T-helper 2 cell treated with Interferon-gamma antibody and Interleukin-4, amounts not matched to agents 5 μg/mL and 100 μg/mL, for 36 hours (primary cell): ENCODE measurements at places on chromosomes 16 and 17.

GRCh38 chr17:80565343-80566053 is 20.9 kb downstream of the RPTOR start:
- H3K4me3 ChIP-seq = no peak overlapping the region
- no peaks in the 10 kb centered on the region for H3K36me3 ChIP-seq
- no peaks in the 10 kb centered on the region for H3K27me3 ChIP-seq
- peaks cover 4% of the 10 kb centered on the region for H3K4me1 ChIP-seq

DNA sequence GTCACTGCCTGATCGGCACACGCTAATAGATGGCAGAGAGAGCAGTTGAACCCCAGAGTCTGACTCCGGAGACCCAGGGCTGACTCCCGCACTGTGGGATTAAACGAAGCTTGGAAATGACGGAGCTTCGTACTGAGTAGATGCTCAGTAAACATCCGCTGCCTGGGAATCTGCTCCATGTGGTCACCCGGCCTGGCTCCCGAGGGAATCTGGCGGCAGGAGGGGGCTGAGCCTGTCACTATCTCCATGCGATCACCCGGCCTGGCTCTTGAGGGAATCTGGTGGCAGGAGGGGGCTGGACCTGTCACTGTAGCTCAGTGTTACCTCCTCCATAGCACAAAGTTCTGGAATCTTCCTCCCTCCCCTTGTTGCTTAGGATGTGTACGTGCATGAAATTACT is 139.7 kb upstream of the CIBAR2 start:
- no peaks in the 10 kb centered on the region for H3K4me1 ChIP-seq
- no peak overlapping the region for H3K4me3 ChIP-seq
- H3K36me3 ChIP-seq = no peaks in the 10 kb centered on the region
- no peak overlapping the region for H3K27ac ChIP-seq
- DNase-seq = no peak

GRCh38 chr17:29002811-29003210 is 3.0 kb downstream of the SEZ6 start:
- peaks cover 1% of the 10 kb centered on the region for H3K4me1 ChIP-seq
- H3K27ac ChIP-seq = no peak overlapping the region
- peaks cover 43% of the 10 kb centered on the region for H3K27me3 ChIP-seq
- no peak for DNase-seq
- H3K36me3 ChIP-seq = no peaks in the 10 kb centered on the region

GRCh38 chr16:57245472-57246113 is 534 bp downstream of the ARL2BP start:
- H3K4me1 ChIP-seq = peaks cover 25% of the 10 kb centered on the region
- H3K27ac ChIP-seq = peak overlapping the region; percentile 69
- H3K4me3 ChIP-seq = peak overlapping the region; percentile 95
- H3K36me3 ChIP-seq = peaks cover 17% of the 10 kb centered on the region
- no peak for DNase-seq

DNA sequence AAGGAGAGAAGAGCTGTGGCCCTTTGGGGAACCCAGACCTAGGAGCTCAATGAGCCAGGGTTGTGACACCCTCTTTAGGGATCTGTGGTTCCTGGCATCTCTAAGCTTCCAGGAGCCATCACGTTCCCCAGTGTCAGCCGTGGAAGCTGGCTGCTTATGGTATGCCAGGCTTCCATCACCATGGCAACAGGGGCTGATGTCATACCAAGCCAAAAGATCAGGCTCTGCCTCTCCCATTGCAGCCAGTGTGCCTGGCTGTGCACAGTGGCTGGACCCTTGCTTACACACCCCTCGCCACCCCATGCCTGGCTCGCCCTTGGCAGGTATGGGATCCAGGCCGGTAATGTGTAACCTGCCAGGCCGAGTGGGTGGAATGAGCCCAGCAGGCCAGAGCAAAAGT is 91.1 kb downstream of the SSH2 start:
- H3K4me1 ChIP-seq = no peaks in the 10 kb centered on the region
- H3K27me3 ChIP-seq = no peaks in the 10 kb centered on the region
- H3K27ac ChIP-seq = no peak overlapping the region
- H3K36me3 ChIP-seq = no peaks in the 10 kb centered on the region
- H3K4me3 ChIP-seq = no peak overlapping the region
- no peak for DNase-seq

DNA sequence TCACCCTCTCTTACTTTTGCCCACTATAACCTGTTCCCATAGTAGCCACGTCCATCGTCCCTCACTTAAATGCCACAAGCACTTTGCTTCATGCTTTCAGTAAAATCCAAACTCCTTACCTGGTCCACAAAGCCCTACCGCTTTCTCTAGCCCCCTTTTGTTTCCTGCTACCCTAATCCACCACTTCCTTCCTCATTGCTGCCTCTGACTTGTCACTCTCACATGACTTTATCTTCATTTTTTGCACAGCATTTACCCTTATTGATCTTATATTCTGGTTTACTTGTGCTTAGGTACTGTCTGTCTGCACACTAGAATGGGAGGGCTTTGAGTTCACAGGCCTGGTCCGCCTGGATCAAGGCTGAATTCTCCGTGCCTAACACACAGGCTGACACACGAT is 340.0 kb downstream of the XYLT1 start:
- peak overlapping the region; percentile 4 for H3K27ac ChIP-seq
- peaks cover 8% of the 10 kb centered on the region for H3K4me1 ChIP-seq
- peaks cover 58% of the 10 kb centered on the region for H3K36me3 ChIP-seq
- no peaks in the 10 kb centered on the region for H3K27me3 ChIP-seq

GRCh38 chr16:87048038-87048729 is 269.0 kb downstream of the C16orf95 start:
- no peaks in the 10 kb centered on the region for H3K36me3 ChIP-seq
- H3K27me3 ChIP-seq = peaks cover 2% of the 10 kb centered on the region
- no peaks in the 10 kb centered on the region for H3K4me1 ChIP-seq

DNA sequence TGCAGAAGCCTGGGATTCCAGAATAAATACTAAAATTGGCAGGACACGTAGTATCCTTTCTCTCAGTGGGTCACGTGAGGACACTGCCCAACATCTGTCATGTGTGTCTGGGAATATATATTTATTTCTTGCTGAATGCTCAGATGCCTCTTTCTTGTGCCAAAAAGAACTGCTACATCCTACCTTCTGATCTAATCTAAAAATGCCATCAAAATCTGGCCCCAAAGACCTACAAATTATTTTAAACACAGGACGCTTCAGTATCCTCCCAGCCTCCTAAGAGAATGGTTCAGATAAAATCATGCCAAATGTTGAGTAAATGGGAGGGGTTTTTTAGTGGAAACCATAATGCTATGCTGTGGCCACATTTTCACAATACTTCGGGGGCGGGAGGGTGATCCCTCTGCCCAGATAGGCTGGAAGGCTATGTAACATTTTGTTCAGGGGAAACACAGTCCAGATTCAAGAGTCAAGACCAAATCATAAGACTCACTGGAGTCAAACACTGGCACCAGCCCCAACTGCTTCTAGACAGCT is 22.9 kb upstream of the CORO6 start:
- peaks cover 4% of the 10 kb centered on the region for H3K4me1 ChIP-seq
- H3K36me3 ChIP-seq = peaks cover 30% of the 10 kb centered on the region
- H3K4me3 ChIP-seq = no peak overlapping the region

- H3K4me3 ChIP-seq = peak overlapping the region; percentile 87
- peak overlapping the region; percentile 96 for H3K27ac ChIP-seq
- peaks cover 24% of the 10 kb centered on the region for H3K36me3 ChIP-seq
- peaks cover 12% of the 10 kb centered on the region for H3K4me1 ChIP-seq
- peak; percentile 36 for DNase-seq
These were observed 925 bp downstream of the ZNF689 start for GRCh38 chr16:30609002-30609925.
